ENCODE measurements at places on chromosomes 3 and 15. TPM values are rescaled to one million over a fixed set of nuclear protein-coding genes. Genes with fewer than 3 reads are reported as not detected.

The ANKRD34C gene
- total RNA-seq = 0.05 TPM

- DNase-seq = no peak
Measured at GRCh38 chr3:67291287-67292252, 293.5 kb downstream of the KBTBD8 start.

DNA sequence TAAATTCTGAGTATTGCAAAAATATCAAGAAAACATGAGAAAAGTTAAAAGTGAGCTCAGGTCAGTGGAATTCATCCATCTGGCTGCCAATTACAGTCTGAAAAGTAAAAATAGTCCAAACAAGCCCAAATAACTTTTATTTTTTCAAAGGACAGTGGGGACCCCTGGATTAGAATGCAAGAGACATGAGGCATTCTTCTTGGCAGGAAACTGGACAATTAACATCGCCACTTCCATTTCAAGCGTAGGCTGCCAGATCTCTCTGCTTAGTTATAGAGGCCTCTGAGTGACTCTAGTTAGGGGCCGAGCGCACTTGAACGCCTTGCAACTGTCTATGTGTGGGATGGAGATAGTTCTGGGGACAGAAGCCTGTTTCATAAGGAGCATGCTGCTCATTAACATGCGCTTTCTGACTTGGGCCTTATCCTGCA, 189.1 kb downstream of the GHSR start:
- DNase-seq = peak; percentile 77

DNA sequence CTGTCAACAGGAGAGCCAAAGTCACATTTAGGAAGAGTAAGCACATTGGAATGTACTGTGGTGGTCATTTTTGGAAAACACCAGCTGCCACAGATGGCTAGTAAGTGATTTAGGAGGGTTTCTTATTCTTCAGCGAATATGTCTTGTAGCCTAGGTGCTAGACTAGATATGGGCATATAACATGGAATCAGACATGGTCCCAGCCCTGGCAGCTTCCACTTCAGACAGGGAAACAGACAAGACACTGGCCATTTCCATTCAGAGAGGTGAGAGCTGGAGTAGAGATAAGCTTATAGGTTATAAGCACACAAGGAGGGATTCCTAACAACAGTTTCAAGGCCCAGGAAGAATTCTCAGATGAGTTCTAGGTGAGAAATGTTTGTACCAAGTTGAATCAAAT, 28.2 kb upstream of the BFSP2 start:
- no peak for DNase-seq

Measured in astrocyte (in vitro differentiated cells and primary cell).